ENCODE measurements at places on chromosomes 2 and 18.

GRCh38 chr2:58194458-58194857, 46.7 kb downstream of the FANCL start:
- DNase-seq = no peak

DNA sequence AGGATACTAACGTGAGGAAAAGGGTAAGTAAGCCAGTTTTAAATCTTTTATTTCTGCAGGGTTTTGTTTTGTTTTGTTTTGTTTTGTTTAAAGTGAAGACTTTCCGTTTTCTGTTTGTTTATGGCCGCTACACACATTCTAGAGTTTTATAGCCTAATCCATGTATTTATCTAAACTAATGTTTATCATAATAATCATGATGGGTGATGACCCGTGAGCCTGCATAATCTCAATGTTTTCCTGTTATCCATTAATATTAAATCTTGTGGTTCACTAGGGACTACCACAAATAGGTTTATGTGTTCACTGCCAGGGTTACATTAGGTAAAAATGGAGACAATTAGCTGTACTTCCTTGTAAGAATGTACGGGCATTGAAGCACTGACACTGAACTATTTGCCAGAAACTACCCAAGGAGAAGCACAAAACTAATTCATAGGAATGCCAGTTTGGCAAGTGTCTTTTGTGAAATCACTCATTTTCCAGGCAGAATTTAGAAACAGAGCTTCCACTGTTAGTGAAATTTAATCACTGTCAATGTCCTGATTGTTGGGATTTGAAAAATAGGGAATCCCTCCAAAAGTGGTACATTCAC, 574.8 kb downstream of the LRP1B start:
- no peak for DNase-seq

DNA sequence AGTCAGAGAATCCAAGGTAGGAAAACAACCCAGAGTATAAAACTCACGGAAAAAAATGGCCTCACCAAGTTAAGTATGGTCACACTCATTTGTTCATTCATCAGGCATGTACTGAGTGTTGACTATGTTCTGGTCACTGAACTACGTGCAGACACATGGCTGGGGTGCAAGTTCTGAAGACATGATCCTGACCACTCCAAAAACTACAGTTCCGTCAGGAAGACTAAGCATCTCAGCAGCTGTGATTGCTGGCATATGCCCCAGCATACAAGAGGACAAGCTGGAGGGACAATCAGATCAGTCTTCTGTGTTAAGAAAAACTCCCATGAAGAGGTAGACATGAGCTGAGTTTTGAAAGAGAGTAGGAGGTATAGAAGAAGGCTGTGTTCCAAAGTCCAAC, 72.8 kb downstream of the TCF4 start:
- DNase-seq = no peak

- DNase-seq = no peak
These were observed 14.3 kb downstream of the EDAR start for GRCh38 chr2:108974674-108975073.

GRCh38 chr2:205747829-205748386, 65.6 kb downstream of the NRP2 start:
- DNase-seq = no peak

- DNase-seq = no peak
These were observed 63.4 kb downstream of the SMAD7 start for GRCh38 chr18:48887294-48887904.
